ENCODE measurements at places on chromosomes 13 and 19.
A peak's percentile ranks its signal among the peaks of the same experiment; 100 is the strongest.

GRCh38 chr19:30752201-30752600 is 380.0 kb downstream of the ZNF536 start:
- no peak for DNase-seq

DNA sequence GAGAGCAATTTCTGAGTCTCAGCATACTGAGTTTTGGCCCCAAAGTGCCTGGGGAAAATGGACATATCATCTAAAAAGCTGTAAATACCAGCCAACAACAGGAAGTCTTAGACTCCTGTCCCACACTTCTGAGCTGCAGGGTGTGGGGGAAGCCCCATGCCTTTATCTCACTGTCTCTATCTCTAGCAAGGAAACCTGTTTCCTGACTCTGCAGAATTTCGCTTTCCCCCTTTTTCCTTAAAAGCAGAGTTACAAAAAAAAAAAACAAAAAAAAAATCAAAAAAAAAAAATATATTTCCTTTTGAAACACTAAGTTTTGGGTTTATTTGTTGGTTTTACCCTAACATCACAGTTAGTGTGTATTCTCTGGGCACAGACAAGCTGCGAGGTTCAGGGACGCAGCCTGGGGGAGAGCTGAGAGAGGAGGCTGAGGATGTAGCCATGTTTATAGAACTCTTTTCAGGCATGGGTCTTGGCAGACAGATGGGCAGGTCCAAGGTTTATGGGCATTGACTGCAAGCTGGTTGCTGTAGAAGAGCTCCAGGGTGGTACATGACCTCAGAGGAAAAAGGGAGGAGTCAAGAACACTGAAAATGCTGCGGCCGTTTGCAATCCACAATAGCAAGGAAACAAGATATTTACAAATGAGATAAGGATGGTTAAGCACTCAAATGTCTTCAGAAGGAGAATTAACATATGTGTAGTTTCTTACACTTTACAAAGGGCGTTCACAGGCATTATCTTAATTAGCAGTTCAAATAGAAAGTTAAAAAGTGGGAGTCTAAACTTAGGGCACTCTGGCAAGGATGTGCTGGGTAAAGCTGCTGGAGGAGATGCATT is 4.9 kb downstream of the MBNL2 start:
- DNase-seq, result no peak

- DNase-seq, result no peak
Observed at GRCh38 chr13:48159826-48160225, 64.9 kb upstream of the MED4 start.

- no peak for DNase-seq
Observed at GRCh38 chr19:42051166-42052115, 18.6 kb downstream of the GRIK5 start.

DNA sequence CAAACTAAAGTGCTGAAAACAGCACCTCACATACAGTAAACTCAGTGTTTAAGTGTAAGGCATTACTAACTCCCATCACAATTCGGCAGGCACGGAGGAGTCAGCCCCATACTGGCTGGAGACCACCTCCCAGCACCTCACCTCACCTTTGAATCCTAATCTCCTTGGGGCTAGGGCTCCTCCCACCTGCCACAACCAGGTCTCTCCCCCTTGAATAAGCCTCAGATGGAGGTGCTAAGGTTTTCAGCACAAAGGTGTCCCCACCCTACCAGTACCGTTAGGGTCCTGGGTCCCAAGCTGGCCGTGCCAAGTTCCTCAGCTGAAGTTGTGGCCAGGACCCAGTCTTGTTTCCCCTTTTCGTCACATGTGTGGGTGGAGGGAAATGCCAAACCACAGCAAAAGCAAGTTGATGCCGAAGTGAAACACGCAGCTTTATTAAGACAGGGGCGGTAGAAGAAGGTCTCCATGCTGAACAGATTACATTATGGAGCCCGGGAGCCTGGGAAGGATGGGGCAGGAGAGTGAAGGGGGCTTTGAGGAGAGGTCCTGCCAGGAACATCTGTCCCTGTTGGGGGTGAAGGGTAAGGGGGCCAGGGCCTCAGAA is at the start of gene IGFLR1:
TSS of gene IGFLR1 (minus strand) at position 332 of the 604 bp plus-strand sequence. CDS start 1,272 bp downstream, outside the sequence.
- DNase-seq, result no peak

- DNase-seq, result no peak
Observed at GRCh38 chr19:35710784-35711723, 6.7 kb downstream of the ZBTB32 start.

DNA sequence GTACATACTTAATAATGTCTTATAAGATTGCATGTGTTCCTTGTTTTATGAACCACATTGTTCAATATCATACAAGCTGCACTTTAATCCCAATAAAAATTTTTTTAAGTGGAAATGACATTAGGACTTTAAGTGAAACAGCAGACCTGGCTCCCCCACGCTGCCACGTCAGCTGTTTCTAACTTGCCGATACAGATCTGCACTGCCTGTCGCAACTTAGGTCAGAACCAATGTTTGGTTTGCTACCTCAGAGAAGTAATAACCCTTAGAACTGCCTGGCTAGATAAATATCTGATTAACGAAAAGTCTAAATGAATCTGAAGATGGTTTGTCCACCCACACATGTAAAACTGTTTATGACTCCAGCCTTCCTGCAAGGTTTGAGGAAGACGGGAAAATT is 327.5 kb upstream of the DACH1 start:
- no peak for DNase-seq

DNA sequence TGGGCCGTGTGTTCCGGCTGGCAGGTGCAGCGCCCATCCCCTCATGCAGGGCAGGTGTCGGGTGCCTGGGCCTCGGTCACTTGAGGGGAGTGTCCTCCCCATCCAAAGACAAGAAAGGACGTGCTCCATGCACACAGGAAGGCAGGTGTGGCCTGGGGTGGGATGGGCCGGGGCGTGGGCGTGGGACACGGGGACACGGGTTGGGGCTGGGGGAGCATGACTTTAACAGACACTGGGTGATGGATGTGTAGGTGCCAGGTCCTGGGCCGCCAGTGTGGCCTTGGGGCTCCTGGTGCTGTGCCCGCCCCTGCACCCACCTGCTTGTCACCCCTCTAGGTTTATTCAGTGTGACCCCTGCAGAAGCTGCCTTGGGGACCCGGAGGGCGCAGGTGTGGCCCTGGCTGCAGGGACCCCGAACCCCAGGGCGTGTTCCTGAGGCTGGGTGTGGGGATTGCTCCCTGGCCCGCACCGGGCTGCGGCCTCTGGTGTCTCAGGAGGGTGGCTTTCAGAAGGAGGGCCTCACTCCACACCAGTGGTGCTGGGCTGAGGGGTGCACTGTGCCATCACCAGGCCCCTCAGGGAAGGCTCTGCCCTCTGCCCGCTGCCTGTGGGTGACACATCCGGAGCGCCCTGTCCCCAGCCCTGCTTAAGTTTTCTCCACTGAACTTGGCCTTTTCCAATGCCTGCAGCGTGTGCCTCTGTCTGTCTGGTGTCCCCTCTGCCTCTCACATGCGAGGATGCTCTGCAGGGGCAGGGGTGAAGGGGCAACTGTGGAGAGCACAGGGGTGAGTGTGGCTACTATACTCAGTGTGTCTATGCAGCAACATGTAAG is 5.2 kb downstream of the TMEM255B start:
- no peak for DNase-seq

GRCh38 chr13:111948811-111949210 is 118.1 kb upstream of the SOX1 start:
- no peak for DNase-seq

DNA sequence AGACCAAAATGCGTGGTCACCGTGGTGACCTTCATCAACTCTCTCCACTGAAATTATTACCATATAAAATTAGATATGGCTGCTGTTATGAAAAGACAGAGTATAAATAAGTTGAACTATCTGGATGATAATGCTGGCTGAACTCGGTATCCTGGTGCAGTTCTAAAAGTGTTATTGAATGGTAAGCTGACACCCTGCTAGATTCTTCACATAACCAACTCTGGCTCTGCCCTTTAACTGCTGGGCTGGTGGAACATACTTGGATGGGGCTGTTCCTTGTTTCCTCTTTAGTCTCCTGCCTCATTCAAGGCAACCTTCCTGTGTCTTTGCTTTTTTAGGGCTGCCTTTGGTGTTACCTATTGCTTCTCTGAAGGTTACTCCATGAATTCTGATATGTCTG is 106.9 kb downstream of the FGF9 start:
- DNase-seq, result no peak

- no peak for DNase-seq
Observed at GRCh38 chr19:56974556-56975207, 134.2 kb upstream of the PEG3 start.

DNA sequence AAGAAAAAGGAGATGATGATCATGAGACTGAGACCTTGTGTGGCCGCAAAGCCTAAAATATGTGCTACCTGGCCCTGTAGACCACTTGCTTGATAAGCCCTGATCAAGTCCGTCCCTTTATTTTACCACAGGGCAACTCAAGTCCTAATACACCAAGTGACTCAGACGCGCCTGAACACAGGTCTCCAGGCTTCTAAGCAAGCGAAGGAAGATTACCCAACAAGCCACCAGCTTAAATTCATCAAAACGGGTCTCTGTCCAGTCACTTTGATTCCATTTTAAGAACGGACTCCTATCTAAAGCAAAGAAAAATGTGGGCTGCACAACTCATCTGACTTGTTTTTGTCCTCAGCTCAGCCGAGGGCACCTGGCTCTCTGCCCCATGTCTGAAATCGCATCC is 26.8 kb downstream of the SLC7A1 start:
- DNase-seq, result no peak

DNA sequence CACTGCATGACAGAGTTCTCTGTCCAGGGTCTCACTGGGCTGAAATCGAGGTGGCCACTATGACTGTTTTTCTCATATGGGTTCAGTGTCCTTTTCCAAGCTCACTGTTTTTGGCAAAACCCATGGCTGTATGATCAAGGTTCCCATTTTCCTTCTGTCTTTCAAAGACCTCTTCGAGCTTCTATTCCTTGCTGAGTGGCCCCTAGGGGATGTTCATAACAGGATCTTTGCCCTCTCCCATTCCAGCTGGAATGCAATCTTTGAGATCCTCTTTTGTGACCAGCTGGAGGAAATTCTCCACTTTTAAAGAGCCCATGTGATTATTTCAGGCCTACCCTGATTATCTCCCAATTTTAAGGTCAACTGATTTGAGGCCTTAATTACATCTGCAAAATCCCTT is 572.5 kb upstream of the SLC10A2 start:
- no peak for DNase-seq

GRCh38 chr13:94567581-94567980 is 28.4 kb downstream of the TGDS start:
- no peak for DNase-seq

GRCh38 chr13:99074693-99075092 is 96.8 kb upstream of the DOCK9 start:
- no peak for DNase-seq

- DNase-seq, result no peak
Observed at GRCh38 chr19:3733549-3734309, 25.5 kb downstream of the TJP3 start.

- no peak for DNase-seq
Observed at GRCh38 chr19:28519218-28519779, 693.7 kb downstream of the UQCRFS1 start.

GRCh38 chr13:49597043-49597641 is 11.8 kb upstream of the RCBTB1 start:
- DNase-seq, result no peak

- DNase-seq, result peak; percentile 69
Observed at GRCh38 chr13:50650592-50651504, 192.6 kb downstream of the DLEU7 start.

DNA sequence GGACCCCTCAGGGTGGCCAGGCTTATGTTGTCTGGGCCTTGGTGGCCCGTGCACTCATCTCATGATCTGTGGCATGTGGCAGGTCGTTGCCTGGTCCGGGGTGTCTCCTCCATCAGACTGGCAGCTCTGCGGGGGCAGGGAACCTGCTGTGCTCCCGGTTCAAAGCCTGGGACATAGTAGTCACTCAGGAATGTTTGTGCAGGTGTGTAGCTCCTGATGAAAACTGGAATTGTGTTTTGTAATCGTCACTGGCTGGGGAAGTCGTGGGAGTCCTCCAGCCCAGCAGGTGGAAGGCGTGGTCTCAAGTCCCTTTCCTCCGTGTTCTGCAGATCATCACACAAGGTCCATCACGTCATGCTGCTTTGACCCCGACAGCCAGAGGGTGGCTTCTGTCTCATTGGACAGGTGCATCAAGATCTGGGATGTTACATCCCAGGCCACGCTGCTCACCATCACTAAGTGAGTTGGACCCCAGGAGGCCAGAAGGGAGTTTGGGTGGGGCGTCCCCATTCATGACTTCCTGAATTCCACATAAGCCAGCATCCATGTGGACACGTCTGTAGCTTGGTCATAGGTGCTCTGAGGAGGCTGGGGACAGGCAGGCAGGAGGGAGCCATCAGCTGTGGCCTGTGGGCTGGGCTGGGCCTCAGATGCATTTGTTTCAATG is 19.1 kb downstream of the WDR88 start:
- no peak for DNase-seq

- no peak for DNase-seq
Observed at GRCh38 chr13:31282741-31283455, 83.1 kb downstream of the B3GLCT start.

GRCh38 chr13:67619995-67620380 is 389.9 kb upstream of the PCDH9 start:
- DNase-seq, result no peak

- DNase-seq, result peak; percentile 13
Observed at GRCh38 chr13:57123681-57124080, 17.0 kb upstream of the PRR20A start.

DNA sequence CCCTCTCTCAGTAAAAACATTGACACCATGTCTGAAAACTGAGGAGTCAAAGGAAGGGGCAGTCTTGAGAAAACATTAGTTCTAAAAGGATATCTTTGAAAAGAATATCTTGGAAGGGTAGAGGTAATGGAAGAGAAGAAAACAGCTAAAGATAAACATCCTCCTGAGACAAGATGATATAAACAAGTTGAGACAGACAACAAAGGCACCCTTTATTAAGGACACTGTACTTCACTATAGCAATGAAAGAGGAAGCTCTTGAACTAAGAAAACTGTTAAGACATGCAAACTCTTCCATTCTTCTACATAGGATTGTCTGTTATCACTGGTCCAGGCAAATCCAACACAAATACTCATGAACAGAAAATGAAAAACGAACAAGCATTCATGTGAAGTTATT is 46.3 kb downstream of the MTMR6 start:
- DNase-seq, result no peak

DNA sequence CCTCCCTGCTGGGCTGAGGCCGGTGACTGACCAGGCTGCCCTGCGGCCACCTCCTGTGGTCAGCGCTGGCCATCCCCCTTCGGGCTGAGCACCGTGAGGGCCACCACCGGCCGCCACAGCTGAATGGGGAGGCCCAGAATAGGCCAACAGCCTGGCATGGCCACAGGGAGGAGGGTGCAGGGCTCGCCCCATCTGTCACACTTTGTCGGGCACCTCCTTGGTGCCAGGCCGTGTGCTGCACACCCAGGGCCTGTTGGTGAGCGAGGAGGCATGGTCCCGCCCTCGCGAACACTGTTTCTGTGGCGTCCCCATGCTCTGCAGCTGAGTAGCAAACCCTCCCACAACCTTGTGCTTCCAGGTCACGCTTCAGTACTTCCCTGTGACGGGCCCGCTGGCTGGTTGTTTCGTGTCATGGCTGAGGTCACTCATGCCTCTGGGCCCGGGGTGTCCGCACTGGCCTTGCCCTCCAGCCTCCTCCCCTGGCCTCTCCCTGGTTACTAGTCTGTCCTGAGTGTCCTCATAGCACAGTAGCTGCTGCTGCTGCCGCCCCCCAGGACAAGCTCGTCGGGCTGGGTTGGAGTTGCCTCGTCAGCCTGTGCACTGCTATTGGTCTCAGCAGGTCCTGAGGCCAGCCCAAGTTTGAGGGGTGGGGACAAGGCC is 15.2 kb downstream of the EPN1 start:
- no peak for DNase-seq

- DNase-seq, result no peak
Observed at GRCh38 chr13:78572459-78572858, 30.9 kb downstream of the POU4F1 start.
